ENCODE measurements at places on chromosomes 1 and 21.

- DNase-seq: no peak
Measured at GRCh38 chr1:159802111-159802510, at the start of gene FCRL6. TSS of gene FCRL6 (plus strand) at chr1:159802360. CDS start at chr1:159802425, 65 bp downstream.

GRCh38 chr1:243982447-243983018, 68.5 kb upstream of the ZBTB18 start:
- no peak for DNase-seq

DNA sequence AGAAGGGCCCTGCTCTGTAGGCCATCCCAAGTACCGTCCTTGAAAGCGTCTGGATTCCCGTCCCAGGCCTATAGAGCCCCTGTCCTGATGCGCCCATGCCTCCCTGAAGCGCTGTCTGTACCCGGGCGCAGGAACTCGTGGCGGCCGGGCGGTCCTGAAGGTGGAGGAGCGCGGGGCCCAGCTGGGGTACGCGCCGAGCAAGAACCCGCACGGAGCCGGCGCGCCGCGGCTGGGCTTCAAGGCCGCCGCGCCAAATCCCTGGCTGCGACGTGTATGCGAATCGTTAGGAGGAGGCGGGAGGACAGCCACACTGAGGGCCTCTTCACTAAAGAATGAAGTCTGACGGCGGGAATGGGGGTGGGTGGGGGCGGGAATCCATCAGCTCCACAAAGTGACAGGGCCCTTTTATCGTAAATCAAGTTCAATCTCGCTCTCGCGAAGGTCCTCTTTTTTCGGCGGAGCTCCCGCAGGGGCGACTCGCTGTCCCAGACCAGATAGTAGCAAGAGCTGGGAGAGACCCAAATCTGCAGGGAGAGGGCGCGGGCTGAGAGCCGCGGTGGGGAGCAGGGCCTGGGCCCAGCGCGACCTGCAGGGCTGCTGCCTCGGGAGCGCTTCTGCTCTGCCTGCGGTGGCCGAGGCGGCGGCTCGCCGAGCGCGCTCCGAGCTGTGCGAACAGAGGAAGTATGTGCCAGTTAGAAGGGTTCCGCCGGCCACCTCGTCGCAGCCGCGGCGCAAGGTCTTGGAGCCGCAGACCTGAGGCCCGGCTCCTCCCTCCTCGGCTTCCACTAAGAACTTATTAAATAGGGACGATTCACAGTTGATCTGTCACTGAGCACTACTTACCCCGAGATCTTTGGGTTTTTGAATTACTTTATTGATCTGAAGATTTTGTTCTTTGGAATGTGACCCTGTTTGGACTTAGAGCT, 10.4 kb downstream of the BARHL2 start:
- no peak for DNase-seq

GRCh38 chr1:57086154-57086553, 120.3 kb upstream of the C8B start:
- no peak for DNase-seq

GRCh38 chr1:151511636-151512215, 539 bp downstream of the CGN start:
- no peak for DNase-seq

GRCh38 chr1:229319487-229319886, 23.4 kb downstream of the CCSAP start:
- no peak for DNase-seq

- no peak for DNase-seq
Measured at GRCh38 chr21:27704567-27705166, 737.8 kb upstream of the ADAMTS5 start.

DNA sequence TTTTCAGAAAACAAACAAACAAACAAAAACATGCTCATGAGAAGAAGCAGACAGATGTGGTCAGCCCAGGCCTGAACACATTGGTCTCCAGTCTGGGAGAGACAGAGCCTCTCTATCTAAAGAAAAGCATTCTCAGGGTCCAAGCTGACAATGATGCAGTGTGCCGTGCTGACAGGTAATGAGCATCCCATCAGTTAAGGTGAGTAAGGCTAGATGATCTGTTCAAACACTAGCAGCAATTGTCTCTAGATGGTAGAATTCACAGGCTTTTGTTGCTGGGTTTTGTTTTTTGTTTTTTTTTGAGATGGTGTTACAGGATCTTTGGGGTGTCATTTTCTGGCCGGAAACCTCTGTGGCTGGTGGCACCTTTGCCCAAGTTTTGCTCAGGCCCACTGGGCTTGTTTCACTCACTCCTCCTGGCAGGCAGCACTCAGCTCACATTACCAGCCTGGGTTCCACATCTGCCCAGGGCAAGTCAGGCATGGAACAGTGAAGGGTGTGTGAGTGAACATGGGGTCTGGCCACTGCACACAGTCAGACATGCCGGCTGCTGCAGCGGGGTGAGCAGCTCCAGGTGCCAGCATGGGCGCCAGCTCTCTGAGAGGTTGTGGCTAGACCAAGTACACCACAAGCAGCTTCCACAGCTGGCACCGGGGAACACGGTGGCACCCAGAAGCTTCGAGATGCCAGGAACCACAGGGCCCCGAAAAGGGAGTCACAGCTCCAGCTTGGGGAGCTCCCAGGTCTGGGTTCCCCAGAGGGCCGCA, 2.5 kb upstream of the C1QA start:
- DNase-seq: no peak

DNA sequence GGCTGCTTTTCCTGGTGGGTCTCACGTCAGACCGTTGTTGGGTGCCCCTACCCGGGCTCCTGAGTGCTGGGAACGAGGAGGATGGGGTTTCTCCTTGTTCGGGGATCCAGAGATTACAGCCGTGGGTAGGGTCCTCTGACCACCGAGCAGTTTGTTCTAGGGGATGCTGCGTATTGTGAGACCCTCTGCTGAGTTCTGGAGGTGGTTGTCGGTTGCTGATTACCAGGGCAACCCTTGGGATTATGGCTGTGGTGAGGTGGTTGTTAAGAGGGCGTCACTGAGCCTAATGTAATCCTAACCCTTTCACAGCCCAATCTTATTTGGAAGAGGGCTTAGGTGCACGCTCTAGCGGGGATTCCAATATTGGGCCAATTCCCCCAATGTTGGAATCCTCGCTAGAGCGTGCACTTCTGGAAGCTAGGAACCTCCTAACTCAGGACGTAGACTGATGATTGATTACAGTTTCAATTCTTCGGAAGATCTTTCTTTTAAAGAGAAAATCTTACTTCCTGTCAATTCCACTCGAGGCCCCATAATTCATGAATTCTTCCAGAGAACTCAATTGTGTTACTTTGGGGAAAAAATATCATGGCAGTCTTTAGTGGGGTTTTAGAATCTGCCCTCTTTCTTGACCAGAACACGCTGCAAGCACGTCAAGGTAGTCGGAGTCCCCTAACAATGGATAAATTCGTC, 483 bp downstream of the TCEANC2 start:
- no peak for DNase-seq

Measured in HS-5 (cell line).